Activated CD8-positive, alpha-beta memory T cell treated with anti-CD3 and anti-CD28 coated beads for 1 hour (primary cell): ENCODE measurements at places on chromosomes 5 and 9.

- no peak for DNase-seq
These were observed 245.4 kb downstream of the DENND1A start for GRCh38 chr9:123684393-123685149.

DNA sequence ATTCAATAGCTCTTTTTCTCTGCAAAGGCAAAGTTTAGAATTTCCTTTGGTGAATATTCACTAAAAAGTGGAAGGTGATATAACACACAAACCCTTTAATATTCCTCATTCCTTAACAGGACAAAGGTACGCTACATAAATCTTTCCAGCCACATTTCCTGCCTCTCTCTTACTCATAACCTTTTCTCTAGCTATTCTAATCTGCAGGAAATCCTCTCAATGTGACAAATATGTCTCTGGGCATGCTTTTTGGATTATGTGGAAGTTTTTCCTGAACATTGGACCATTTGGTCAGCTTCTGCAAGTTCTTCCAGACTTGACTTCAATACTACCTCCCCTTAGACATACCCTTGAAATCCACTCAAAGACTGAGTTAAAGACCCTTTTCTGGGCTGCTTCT, 186.3 kb upstream of the TUSC1 start:
- DNase-seq: no peak

DNA sequence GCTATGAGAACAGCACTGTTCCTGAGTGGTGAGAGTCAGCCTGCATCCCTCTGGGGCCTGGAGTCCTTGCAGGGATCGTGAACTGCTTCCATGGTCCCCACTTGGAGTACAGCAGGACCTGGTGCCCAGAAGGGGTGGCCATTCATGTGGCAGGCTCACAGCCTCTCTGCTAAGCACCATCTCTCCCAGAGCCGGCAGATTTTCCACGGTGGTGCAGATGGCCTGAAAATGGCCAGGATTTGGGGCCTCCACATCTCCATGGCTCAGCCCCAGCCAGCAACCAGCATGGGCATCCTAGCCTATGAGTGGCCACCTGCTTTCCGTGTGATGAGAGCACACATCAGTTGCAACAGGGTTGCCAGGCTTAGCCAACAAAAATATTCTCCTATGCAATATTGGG, 33.9 kb upstream of the SEMA4D start:
- DNase-seq: no peak

- DNase-seq: no peak
These were observed 4.3 kb downstream of the LCP2 start for GRCh38 chr5:170293273-170293672.

DNA sequence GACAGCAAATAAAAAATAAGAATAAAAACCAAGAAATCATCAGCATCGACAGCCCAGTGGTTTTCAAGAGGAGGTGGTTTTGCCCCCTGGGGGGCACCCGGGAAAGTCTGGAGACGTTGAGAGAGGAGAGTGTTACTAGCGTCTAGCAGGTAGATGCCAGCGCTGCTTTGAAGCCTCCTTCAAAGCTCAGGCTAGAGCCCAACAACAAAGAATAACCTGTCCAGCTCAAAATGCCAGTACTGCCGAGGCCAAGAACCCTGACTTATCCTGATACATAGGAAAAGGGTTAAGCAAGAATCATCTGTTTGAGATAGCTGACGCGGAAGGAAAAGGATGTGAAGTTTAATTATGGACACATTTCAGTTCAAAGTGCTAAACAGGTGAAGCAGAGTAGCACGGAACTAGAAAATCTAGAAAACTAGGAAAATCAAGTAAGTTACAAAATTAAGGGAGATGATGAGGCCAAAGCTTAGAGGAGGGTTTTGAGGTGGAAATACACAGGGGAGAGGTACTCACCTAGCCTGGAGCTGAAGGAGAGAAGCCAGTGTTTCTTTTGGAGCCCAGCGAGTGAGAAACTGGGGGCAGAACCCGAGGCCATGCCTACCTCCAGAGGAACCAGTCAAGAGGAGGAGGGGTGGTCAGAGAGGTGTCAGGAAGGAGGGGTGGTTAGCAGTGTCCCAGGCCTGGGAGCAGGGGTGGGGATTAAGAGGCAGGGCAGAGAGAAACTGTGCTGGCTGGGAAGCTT, 121.0 kb upstream of the RETREG1 start:
- no peak for DNase-seq

DNA sequence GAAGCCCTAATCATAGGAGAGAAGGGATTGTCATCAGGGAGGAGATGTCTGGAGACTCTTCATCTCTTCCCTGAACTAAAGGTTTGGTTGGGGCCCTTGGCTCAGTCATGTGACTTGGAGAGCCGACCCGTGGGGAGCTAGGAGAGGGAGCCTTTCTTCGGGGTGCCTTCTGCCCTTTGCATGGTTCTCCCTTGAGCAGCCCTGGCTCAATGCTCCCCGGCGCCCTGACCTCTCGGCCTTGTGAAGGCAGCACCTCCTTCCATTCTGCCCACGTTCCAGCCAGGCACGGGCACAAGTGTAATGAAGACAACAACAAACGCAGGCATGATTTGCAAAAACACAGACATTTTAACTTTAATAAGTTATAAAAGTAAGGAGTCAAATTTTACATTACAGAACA, 50.4 kb downstream of the ZNF354C start:
- DNase-seq: no peak

- DNase-seq: no peak
These were observed 14.4 kb upstream of the AMACR start for GRCh38 chr5:34022121-34022705.

DNA sequence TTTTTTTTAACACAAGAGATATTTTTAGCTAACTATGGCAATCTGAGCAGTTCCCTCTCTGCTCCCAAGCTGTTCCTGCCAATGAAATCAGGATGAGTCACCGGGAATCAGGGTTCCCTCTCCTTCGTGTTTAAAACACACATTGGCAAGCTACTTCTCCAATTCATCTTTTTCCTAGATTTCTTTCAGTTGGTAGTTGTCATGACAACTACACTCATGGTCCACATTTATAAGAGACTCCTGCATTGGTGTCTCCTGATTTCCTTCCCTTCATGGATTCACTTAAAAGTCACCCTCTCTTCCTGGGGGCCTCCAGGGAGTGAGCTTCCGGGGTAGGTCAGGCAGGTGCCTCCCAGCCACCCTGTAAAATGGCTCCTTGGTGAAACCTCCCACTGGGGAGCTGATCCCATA, 72.3 kb upstream of the NIPAL4 start:
- DNase-seq: no peak

GRCh38 chr9:127136880-127137639, 14.6 kb upstream of the ANGPTL2 start:
- DNase-seq: no peak

DNA sequence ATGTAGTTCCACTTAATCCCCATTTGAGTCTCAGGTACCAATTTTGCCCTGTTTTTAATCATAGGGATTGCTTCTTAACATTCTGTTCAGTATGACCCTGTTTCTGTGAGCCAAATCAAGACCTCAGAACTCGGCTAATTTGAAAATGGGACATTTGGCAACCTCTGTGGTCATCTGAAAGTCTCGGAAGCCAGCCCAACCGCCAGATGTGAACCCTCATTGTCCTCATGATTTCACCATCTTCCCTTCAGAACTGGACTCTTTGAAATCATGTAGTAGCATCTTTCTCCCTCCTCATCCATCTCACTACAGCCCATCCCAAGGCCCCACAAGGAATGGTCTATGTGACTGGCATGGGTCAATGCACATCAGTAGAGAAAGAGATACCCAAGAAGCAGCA, 88.9 kb downstream of the S1PR3 start:
- DNase-seq: no peak

DNA sequence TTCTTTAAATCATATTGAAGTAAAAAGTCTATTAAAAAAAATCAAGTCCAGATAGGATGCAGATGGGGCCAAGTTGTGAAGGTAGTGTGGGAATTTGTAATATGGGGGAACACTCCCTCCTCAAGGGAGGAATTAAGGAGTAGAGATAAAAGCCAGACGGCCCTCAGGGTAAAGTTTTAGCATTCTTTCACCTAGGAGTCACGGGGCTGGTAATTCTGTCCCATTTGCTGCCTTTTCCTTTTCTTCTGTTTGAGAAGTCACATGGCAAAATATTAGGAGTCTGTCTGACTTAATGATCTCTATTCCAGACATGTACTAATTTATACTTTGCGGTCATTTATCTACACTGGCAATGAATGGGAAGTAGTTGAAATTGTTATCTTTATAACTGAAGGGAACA, 61.9 kb downstream of the SNX24 start:
- DNase-seq: no peak

DNA sequence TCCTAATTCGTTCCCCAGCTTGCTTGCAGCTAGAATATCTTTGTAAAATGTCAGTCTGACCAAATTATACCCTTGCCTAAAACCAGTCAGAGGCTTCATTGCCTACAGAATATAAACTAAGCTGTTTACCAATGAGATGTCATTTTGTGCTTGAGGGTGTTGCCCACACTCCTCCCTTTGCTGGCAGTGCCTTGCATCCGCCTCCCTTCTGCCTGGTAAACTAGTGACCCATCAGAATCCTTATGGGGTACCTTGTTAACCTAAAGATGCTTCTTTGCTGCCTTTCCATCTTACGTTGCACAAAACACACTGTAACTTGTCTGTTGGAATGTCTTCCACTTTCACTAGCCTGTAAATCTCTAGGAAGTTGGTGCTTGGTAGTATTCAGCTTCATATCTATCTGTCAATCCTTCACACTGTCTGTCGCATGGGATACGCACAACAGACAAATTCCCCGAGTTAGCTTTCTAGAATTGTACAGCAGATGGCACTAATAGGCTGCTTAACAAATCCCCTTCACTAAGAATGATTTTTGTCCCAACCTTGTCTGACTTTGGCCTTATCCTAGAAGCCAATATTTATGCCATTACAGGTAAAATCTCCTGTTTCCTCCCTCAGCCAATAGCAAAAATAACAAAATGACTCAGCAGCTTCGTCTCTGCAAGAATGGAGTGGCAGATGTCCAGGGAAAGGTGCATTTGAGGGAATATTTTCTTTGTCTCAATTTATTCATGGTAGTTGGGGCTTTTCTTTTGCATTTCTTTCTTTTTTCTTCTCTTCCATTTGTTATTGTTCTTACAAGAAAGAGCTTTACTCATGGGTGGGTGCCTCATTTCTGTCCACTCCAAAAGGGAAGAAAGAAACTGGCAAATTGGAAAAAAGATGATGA, 3.0 kb downstream of the NUDT2 start:
- DNase-seq: no peak

- DNase-seq: no peak
These were observed 103.4 kb downstream of the PIP5K1B start for GRCh38 chr9:68808338-68808890.

GRCh38 chr5:151234476-151235238, 10.8 kb upstream of the CCDC69 start:
- DNase-seq: no peak

- no peak for DNase-seq
These were observed 28.2 kb downstream of the COL15A1 start for GRCh38 chr9:98971915-98972223.

DNA sequence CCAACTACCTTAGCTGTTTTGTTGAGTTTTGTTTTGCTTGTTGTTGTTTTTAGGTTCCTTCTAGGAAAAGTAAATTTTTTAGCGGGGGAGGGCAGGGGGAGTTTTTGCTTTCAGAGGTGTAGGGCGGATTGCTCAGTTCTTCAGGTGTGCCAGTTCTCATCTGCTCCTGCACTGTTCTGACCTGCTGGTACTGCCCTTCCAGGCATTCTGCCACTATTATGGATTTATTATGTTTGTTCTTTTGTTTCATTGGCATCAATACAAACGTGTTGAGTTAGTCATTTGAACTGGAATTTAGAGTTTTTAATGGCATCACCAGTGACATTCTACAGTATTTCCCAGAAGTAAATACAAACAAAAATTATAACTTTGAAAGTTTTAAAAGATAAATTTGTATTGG, 26.0 kb downstream of the ERCC6L2 start:
- no peak for DNase-seq

DNA sequence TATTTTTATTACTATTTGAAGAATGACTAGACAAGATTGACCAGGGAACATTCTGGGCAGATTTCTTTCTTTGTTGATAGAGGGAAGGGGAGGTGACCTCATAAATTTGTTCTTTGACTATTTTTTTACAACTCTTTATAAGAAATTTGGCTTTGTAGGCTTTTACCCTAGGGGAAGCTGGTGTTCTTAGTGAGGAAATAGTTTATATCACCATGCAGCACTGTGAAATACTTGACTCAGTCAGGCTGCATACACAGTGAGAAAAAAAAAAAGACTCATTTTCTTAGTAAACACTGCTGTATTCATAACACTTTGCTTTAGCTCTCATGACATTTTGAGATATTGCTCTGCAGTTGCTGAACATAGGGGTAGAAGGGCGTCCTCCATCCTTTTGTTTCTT, 336.6 kb upstream of the PIK3R1 start:
- DNase-seq: no peak

- DNase-seq: no peak
These were observed 421.3 kb downstream of the CETN3 start for GRCh38 chr5:89988129-89988810.

DNA sequence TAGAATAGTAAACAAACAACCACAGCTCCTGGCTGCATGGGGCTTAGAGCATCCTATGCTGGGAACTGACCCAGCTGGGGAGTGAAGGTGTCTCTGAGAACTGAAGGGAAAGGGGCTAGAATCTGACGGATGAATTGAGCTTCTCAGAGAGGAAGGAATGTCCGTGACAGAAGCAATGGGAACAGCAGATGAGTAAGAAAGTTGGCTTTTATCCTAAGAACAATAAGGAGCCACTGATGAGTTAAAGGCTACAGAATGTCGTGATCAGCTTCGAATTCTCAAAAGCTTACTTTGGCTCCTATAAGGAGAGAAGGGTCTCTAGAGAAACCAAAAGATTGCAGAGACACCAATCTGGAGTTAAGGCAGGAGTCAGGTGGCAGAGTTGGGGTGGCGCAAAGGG, 52.6 kb downstream of the EBF1 start:
- DNase-seq: no peak

DNA sequence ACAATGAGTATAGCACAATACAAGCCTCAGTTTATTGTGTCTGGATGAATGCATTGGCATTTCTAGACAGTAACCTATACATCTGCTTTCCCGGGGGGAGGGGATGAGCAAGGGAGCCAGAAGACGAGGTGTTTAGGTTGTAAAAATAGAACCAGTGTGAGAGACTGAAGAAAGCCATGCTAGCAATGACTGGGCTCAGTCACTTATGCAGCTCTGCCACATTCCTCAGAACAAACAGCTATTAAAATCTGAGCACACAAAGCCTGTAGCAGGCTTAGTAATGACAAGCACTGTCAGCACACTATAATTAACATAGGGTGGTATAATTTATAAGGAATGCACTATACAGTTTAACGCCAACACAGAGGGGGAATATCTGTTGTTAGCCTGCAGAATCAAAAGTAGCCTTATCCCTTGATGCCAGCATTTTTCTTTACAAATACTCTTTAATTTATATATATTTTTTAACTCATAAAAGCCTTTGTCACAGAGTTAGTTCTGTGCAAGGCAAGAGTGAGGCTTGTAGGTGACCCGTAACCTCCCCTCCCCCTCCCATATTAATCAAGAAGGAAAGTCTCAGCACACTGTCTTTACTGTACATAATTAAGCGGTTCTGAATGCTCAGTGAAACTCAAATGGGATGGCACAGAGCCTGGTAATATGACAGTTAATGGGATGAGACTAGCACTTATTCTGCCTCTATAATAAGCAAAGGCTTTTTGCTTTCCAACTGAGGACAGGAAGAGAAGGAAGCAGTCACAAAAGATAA, 295.4 kb downstream of the CSNK1G3 start:
- no peak for DNase-seq
